ENCODE measurements at places on chromosomes 7 and 10.
A peak's percentile ranks its signal among the peaks of the same experiment; 100 is the strongest.

DNA sequence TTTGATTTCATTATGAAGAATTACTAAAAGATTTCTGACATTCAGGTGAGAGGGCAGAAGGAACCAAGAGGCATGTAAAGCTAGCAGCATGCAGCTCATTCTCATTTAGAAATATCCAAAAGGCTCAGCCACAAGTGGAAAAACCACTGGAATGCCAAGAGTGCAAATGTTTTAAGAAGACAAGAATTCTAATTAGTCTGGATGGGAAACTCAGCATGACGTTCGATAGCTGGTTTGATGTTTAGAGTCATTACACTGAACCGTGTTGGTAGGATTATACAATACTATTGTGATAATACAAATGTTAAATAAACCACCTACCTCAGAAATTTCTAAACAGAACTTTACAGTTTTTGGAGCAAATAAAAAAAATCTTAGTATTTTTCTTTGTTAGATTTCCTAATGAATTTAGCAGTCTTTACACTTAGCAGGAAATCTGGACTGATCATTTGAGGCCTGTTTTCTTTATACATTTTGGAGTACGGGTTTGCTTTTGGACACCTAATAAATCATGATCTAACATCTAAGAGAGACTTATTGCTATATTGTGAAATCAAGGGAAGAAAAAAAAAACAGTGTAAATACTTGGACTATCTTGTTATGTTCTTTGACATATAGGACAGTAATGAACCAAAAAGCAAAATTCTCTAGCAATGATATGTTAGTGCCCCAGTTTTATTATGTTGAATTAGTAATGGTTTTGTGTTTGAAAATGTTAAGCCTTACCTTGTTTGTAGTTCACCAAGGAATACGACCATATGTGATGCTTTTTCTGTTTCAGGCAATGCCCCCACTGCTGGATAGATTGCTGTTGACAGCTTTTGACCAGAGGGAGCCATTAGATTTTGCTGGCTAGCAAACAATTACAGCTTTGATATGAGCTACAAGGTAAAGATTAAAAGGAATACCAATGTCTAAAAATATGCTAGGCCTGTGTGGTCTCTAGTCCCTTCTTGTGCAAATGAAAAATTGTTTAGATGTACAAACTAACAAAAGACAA, 354.1 kb upstream of the SEMA3A start:
- no peak for DNase-seq

DNA sequence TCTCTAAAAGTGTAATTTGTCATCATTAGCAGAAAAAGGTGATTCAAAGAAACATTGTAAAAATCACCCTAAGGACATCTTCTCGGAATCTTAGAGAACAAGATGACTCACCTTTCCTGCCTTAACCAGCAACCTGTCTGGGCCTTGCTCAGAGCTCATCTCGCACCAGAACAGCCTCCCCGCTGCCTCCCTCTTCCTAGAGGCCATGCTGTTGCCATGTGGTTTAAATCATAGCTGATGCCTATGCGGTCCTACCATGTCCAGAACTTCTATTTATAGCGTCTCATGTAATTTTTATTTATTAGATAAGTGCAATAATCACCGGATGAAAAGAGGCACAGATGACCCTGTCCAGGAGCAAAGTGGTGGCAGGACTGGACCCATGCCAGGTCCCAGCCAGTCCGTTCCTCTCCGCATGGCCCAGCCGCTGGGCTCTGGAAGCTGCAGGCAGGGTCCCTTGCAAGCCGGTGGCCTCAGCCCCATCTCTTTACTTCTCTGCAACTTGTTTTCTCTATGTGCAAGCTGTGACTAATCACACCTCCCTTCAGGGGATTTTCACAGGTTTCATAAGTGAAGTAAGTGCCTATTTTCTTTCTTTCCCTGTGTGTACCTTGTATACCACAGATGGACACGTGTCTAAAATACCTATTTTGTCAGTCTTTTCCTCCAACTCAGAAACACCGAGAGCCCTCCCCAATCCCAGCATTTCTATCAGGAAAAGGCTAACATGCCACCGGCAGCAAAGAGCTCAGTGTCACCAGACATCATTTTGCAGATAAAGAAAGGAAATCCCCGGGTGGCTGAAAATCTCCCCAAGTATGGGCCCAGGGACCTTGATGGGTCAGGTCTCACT, 27.1 kb downstream of the KLF6 start:
- peak; percentile 62 for DNase-seq

- DNase-seq = no peak
These were observed 738 bp downstream of the ETV1 start for GRCh38 chr7:13988731-13989125.

GRCh38 chr7:113086431-113086888, at the start of gene GPR85:
GPR85 (minus strand) TSS chr7:113086827; CDS start chr7:113084721, 2,106 bp downstream.
- DNase-seq = peak; percentile 2

- DNase-seq = no peak
These were observed 39.3 kb downstream of the BAZ1B start for GRCh38 chr7:73482746-73483145.

DNA sequence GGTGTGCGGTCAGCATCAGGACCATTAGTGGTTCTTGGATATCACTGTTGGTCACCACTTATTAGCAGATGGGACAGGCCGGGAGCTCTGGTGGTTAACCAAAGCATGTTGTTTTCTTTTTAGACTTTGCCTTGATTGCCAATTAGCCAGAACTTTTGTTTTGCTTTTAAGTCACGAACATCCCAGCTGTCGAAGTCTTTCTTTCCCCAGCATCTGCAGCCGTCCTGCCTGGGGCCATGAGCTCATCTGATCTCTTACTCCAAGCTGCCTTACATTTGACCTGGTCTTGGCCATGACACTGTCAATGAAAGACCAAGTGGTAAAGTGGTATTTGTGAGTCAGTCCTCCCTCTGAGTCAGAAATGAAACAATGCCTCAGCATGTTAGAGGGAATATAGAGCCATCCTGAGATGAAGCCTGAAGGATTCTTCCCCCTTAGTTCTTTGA, 53.9 kb upstream of the CREB5 start:
- DNase-seq = no peak

DNA sequence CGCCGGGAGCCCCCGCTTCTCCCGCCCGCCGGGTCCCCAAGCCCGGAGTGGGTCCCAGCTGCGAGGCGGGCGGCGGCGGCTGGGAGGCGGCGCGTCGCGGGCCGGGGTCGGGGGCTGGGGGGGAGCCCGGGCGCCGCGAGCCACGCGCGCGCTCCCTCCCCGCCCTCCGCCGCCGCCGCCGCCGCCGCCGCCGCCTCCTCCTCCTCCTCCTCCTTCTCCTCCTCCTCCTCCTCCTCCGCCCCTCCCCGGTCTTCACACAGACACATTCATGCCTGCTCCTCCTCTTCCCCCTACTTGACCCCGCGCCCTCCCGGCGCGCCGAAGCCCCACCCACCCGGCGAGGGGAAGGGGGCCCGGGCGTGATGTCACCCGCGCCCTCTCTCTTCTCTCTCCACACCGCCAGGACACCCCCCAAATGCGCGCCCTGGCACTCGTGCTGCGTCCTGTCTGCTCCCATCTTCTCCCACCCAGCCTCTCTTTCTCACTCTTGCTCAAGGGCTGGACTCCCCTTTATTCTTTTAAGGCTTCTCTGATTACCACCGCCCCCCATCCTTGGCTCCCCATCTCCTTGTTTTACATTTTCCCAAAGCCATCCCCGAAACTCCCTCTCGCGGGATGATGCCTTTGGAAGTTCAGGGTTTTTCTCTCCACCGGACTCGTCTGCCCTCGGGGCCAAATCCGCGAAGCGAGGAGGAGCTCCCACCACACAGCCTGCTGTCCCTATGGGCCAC, 967 bp upstream of the GLI3 start:
- no peak for DNase-seq

GRCh38 chr7:155282671-155283070, 15.0 kb upstream of the INSIG1 start:
- DNase-seq = no peak

GRCh38 chr10:78890506-78890905, 178.3 kb upstream of the ZMIZ1 start:
- DNase-seq = no peak

DNA sequence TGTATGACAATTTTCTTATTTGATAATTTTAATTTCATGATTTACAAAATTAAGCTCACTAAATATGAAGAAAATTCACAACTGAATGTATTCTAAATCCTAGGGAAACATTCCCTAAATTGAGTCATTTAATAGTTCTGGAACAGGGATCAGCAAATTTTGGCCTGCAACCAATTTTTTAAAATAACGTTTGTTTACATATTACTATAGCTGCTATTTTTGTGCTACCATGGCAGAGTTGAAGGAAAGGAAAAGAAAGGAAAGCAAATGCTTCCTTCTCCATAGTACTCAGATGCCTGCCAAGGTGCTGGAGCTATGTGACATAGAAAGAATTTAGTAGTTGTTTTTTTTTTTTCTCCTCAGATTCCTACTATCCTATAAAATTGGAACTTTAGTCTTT, 1307.7 kb upstream of the LRRTM3 start:
- no peak for DNase-seq

GRCh38 chr7:150397346-150398107, 18.4 kb downstream of the ZNF775 start:
- no peak for DNase-seq

- DNase-seq = no peak
These were observed 29.0 kb downstream of the PRPF18 start for GRCh38 chr10:13615650-13616300.

DNA sequence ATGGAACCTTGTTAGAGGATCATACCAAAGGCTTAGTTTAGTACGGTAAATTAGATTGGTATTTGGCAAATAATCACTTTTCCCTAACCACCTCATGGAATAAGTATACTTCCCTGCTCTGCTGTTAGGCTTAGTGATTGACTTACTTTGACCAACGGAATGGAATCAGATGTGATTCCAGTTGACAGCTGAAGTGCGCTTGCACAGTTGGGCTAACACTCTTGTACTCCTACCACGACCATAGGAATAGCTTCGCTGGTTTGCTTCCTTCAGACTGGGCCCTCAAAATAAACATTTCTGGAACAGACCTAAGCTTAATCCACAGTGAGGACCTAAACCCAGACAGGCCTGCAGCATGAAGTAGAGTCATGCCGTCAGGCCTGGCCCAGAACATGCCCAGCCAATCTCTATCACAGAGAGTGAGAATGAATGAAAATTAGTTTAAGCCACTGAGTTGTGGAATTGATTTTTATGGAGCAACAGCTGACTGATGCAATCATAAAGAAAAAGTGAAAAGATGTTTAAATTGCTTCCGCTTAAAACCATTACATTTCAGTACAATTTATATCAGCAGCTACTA, 122.3 kb downstream of the DOCK4 start:
- no peak for DNase-seq

- no peak for DNase-seq
These were observed 58.3 kb downstream of the MICALL2 start for GRCh38 chr7:1401011-1401410.

GRCh38 chr7:45192621-45193041, 35.0 kb downstream of the RAMP3 start:
- no peak for DNase-seq

DNA sequence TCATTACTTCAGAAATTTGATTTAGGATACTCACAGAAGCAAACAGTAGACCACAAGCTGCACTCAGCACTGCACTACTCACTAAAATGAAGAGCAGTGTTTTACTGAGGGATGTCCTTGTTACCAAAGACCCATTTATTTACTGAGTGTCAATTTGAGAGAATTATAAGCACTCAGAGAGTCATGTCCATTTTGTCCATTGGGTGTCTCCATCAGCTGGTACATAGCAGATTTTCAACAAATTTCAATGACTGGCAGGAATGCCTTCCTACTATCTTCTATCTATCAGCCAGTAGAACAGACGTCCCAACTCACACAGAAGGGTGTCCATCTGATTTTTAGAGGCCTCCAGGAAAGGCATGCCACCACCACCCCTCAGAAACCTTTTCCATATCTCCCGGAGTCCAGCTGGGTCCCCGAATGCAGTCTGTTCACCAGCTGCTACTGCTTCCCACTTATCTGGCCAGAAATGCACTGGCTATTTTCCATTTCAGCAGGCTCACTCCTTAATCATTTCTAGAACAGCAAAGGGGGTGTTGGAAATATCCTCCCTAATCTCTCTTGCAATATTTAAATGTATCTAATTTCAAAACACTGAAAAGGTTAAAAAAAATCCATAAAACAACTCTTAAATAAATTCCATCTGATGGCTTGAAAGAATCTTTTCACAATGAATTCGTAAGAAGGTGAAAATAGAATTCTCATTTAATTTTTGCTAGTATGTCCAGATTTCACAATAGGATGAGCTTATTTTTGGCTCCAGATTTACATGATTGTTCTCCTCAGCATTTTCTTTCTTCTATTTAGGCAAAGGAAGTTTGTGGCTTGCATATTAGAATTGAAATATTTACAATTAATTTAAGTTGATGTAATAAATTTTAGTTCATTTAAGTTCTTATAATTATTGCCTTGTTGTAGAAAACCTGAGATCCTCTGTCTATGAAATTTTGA, 1164.0 kb upstream of the CELF2 start:
- DNase-seq = no peak

GRCh38 chr10:116845823-116846222, 3.5 kb upstream of the ENO4 start:
- no peak for DNase-seq
